ENCODE measurements at places on chromosomes 4 and X. TPM values are rescaled to one million over a fixed set of nuclear protein-coding genes. Genes with fewer than 3 reads are reported as not detected.

RNF175 gene
- total RNA-seq: not detected

- DNase-seq: no peak
Measured at GRCh38 chr4:2842687-2843262, 869 bp upstream of the ADD1 start.

- DNase-seq: no peak
Measured at GRCh38 chr4:87868522-87868921, 35.8 kb downstream of the MEPE start.

PLAC8 gene
- total RNA-seq: 0.20 TPM

MEPE gene
- total RNA-seq: not detected

MAD2L1 gene
- 3.3 TPM for total RNA-seq

DNA sequence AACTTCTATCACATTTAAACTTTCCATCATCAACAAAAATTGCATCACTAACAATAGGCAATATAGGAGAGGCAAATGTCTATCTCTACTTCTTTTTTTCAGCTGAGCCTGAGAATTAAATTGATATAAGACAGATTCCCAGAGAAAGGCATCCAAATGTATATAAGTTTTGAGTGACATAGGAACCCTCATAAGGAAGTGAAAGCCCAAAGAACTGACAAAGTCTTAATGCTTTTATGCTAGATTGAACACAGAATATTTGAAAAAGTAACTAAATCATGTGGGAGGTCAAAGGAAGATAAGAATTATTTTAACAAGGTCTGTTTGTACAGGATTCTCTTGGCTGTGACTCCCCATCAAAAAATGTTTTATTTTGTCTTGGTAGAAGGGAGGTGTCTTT is 714.9 kb downstream of the GRXCR1 start:
- no peak for DNase-seq
